ENCODE measurements at places on chromosomes 7 and 10.

DNA sequence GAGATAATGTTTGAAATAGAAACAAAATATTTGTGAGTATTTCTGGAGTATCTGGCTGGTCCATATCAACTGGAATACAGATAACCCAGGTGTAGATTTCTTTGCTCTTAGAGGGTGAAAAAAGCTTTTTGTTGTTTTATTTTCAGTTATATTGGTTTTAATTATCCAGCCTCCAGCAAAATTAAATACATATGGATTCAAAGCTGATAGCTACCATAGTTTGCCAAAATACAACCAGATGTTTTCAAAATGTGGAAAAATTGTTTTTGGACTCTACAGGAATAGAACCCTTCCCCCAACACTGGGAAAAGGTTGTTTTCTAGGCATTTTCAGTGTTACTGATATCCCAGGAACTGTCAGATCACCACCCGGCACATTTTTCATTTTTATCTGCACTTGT lies 30.1 kb downstream of the LRRC17 start:
- H3K27me3 ChIP-seq, result no peaks in the 10 kb centered on the region
- H3K36me3 ChIP-seq, result no peaks in the 10 kb centered on the region
- H3K27ac ChIP-seq, result no peak overlapping the region
- no peak for DNase-seq
- H3K4me1 ChIP-seq, result peaks cover 28% of the 10 kb centered on the region
- H3K4me3 ChIP-seq, result no peak overlapping the region

GRCh38 chr7:123218866-123219265 lies 19.1 kb upstream of the SLC13A1 start:
- no peaks in the 10 kb centered on the region for H3K27me3 ChIP-seq
- H3K27ac ChIP-seq, result no peak overlapping the region
- no peaks in the 10 kb centered on the region for H3K36me3 ChIP-seq
- DNase-seq, result no peak

DNA sequence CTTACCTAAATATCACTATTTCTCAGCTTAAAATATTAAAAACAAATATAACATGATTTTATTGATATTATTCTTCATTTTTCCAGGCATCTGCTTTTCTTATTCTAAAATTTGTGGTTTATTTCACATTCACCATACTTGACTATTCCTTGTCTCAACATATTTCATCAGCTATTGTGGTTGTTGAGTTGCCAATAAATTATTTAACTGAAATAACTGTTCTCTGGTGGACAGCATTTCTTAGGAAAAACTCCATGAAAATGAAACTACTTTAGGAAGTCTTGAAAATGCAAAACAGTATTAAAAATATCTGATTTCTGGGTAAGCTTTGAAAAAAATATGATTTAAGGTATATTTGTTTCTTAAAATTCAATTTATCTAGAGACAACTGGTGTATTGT lies 122.9 kb upstream of the SEMA3A start:
- no peak for DNase-seq
- H3K4me1 ChIP-seq, result no peaks in the 10 kb centered on the region
- no peak overlapping the region for H3K27ac ChIP-seq
- H3K4me3 ChIP-seq, result no peak overlapping the region

DNA sequence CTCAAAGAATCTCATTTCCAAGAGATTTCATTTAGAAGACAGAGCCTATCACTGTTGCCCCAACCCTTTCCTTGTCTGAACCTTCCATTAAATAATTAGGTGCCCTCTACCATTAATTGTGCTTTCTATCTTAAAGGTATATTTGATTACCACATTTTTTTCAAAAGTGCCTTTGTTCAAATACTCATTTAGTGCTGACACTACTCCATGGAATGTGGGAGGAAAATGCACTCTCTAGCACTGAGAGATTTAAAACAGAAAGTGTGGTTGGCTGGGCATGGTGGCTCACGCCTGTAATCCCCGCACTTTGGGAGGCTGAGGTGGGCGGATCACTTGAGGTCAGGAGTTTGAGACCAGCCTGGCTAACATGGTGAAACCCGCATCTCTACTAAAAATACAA lies 119.8 kb downstream of the CACNA2D1 start:
- DNase-seq, result no peak
- H3K4me1 ChIP-seq, result peaks cover 14% of the 10 kb centered on the region
- no peaks in the 10 kb centered on the region for H3K27me3 ChIP-seq
- H3K4me3 ChIP-seq, result no peak overlapping the region

GRCh38 chr10:122331615-122332446 lies 42.7 kb upstream of the PLEKHA1 start:
- H3K27me3 ChIP-seq, result no peaks in the 10 kb centered on the region
- no peak overlapping the region for H3K27ac ChIP-seq
- H3K36me3 ChIP-seq, result no peaks in the 10 kb centered on the region
- DNase-seq, result no peak
- no peak overlapping the region for H3K4me3 ChIP-seq

DNA sequence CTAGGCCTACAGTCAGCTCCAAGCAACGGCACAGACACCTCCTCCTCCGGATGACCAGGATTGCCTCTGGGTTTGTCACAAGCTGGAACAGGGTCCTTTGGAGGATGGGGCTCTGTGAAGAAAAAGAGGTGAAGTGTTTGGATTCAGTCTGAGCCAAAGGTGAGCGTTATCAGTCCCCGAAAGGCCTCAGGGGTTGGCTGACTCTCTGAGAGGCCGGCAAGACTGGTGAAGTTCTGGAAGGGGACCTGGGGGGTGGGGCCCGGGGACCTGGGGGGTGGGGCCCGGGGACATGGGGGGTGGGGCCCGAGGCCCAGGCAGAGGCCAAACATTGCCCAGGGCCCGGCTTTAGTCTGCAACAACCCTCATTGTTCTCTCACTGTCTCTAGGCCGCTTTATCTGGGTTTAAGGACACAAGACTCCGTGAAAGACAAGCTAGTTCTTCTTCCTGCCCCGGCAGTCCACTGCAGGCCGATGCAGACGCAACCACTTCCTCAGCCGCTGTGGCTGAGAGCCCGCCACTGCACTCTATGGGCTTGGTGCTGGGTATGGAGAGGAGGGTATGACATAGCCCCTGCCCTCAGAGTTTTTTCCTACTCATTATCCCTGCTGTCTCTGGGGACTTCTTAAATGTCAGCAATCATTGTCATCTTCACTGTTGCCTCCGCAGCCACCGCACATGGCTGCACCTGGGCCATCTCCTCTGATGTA lies 27.4 kb upstream of the PSAP start:
- H3K36me3 ChIP-seq, result no peaks in the 10 kb centered on the region
- H3K4me1 ChIP-seq, result peaks cover 8% of the 10 kb centered on the region
- no peaks in the 10 kb centered on the region for H3K27me3 ChIP-seq
- H3K4me3 ChIP-seq, result no peak overlapping the region
- peak overlapping the region; percentile 38 for H3K27ac ChIP-seq

DNA sequence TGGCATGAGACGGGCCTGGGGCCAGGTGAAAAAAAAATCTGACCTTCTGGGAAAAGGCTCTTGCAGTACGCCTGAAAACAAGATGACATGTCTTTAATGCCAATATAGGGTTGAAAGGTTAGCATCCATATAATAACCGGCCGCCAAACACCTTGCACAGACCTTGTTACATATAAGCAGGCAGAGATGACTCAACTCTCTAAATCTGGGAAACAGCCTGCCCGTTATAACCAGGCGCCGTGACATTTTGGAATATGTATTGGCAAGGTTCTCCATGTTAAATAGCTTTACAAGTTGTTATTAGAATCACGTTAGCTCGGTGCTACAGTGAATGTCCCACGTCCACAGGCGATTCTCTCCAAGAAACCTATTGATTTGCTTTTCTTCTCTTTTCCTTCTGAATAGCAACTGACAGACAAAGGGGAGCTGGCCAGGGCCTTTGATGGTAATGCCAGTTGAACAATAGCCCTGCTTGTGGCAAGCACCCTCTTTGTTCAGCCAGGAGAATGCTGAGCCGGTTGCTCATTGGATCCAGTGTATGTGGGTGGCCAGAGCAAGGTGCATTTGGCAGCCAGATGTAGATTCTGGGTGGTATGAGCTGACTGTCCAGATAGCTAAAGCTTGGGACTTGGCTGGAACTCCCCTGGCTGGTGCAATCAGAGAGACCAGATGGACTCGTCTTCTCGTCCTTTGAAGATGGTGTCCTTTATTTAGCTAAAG lies 80.1 kb upstream of the AUTS2 start:
- no peaks in the 10 kb centered on the region for H3K27me3 ChIP-seq
- H3K27ac ChIP-seq, result no peak overlapping the region
- H3K4me1 ChIP-seq, result no peaks in the 10 kb centered on the region
- no peaks in the 10 kb centered on the region for H3K36me3 ChIP-seq

DNA sequence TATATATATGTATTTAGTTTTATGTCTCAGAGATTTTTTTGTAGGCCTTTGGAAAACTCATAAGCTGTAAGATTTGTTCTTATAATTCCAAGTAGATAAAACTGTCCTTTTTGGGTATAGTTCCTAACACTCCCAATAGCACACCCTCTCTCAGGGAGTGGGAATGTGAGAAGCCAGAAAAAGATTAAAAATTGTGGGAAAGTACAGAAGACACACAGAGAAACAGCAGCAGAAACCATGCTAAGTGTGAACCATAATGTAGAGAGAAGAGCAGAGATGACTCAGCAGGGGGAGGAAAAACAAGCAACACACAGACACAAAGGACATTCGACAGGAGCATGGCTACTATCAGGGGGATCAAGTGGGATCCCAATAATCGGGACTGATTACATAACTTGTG lies 401.6 kb downstream of the MAGI2 start:
- no peak for DNase-seq
- H3K36me3 ChIP-seq, result no peaks in the 10 kb centered on the region
- no peaks in the 10 kb centered on the region for H3K4me1 ChIP-seq
- H3K4me3 ChIP-seq, result no peak overlapping the region
- no peaks in the 10 kb centered on the region for H3K27me3 ChIP-seq
- H3K27ac ChIP-seq, result no peak overlapping the region

DNA sequence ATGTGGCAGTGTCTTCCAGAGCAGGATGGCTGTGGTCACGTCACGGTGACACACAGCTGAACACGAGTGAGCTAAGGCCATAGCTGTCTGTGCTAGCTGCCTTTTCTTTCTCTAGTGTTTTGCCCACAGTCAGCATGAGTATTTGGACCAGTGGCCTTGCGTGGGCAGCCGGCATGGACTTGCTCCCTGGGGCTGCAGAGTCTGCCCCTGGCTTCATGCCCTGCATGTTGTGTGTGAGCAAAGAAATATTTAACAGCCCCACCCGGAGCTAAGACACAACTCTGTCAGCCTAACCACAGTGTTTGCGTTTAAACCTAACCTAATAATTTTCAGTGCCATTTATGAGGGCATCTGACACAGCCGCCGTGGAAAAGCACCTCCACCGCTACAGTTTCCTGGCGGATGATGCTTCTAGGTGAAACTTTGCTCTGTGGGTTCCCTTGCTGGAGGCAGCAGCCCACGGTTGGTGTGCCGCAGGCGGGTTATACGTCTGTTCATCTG lies 14.6 kb downstream of the CHST12 start:
- H3K27ac ChIP-seq, result no peak overlapping the region
- H3K4me3 ChIP-seq, result no peak overlapping the region
- no peak for DNase-seq
- peaks cover 30% of the 10 kb centered on the region for H3K4me1 ChIP-seq
- peaks cover 10% of the 10 kb centered on the region for H3K36me3 ChIP-seq

GRCh38 chr10:32132357-32132946 lies 76.2 kb upstream of the KIF5B start:
- H3K4me3 ChIP-seq, result no peak overlapping the region
- no peaks in the 10 kb centered on the region for H3K27me3 ChIP-seq
- H3K4me1 ChIP-seq, result peaks cover 9% of the 10 kb centered on the region
- no peaks in the 10 kb centered on the region for H3K36me3 ChIP-seq
- DNase-seq, result no peak
- no peak overlapping the region for H3K27ac ChIP-seq

- DNase-seq, result no peak
- peaks cover 93% of the 10 kb centered on the region for H3K27me3 ChIP-seq
- H3K4me3 ChIP-seq, result no peak overlapping the region
- no peaks in the 10 kb centered on the region for H3K36me3 ChIP-seq
These were observed 4.2 kb upstream of the HOXA10 start for GRCh38 chr7:27178366-27178765.

DNA sequence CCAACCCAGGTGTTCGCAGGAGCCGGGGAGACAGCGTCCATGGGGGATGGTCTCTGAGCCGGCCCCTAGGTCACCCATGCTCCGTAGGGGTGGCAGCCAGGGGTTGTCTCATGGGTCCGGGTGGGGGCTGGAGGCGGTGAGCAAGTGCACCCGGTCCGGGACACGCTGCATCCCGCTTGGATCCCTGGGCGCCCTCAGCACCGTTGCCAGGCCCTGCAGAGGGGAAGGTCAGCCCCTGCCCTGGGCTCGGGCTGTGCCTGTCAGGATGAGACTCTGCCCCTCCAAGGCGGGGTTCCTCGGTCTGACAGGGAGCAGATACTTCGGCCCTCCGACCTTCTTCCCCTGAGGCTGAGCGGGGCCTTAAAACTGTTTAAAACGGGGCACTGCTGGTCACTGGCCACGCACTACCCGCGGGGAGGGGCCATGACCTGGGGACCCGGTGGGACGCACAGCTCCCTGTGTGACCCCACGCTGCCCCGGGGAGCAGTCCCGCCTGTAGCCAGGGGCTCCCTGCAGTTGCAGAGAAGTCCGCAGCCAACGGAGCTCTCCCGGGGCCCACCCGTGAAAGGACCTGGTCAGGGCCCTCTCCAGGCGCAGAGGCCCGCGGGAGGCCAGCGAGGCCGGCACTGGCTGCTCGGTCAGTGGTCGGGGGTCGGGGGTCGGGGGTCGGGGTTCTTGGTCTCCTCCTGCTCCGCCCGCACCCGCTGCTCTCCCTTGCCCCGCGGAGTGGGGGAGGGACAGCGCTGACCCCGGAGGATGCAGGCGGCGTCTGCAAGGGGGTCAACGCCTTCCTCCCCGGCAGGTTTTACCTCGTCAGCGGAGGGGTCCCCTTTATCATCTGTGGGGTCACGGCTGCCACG lies 33.4 kb upstream of the KNDC1 start:
- H3K27ac ChIP-seq, result no peak overlapping the region
- H3K27me3 ChIP-seq, result peaks cover 53% of the 10 kb centered on the region
- no peak overlapping the region for H3K4me3 ChIP-seq

GRCh38 chr7:100545360-100546128 lies 6.5 kb downstream of the AGFG2 start:
- H3K27me3 ChIP-seq, result no peaks in the 10 kb centered on the region
- DNase-seq, result peak; percentile 81
- H3K27ac ChIP-seq, result peak overlapping the region; percentile 88

- no peak for DNase-seq
- no peaks in the 10 kb centered on the region for H3K4me1 ChIP-seq
- no peak overlapping the region for H3K27ac ChIP-seq
- H3K27me3 ChIP-seq, result no peaks in the 10 kb centered on the region
- H3K36me3 ChIP-seq, result peaks cover 45% of the 10 kb centered on the region
These were observed 23.4 kb downstream of the PCBD1 start for GRCh38 chr10:70864935-70865334.

DNA sequence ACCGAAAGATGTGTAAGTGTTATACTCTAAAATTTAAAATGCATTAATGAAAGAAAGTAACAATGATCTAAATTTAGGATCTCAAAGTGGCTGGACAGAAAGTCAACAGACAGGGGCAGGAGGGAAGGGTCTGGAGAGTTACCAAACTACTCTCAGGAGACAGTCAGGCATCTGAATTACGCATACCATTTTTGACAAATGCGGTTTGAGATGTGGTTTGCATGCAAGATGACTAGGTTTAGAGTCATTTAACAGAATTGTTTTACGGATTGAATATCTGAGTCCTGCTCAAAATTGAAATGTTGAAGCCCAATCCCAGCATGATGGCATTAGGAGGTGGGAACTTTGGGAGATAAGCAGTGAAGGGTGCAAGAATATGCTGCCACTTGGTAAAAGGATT lies 314.1 kb downstream of the WDR11 start:
- H3K4me3 ChIP-seq, result no peak overlapping the region
- H3K27me3 ChIP-seq, result no peaks in the 10 kb centered on the region
- DNase-seq, result no peak
- H3K27ac ChIP-seq, result no peak overlapping the region
- H3K4me1 ChIP-seq, result no peaks in the 10 kb centered on the region
- H3K36me3 ChIP-seq, result no peaks in the 10 kb centered on the region
